ENCODE measurements at places on chromosomes 11 and 22.

DNA sequence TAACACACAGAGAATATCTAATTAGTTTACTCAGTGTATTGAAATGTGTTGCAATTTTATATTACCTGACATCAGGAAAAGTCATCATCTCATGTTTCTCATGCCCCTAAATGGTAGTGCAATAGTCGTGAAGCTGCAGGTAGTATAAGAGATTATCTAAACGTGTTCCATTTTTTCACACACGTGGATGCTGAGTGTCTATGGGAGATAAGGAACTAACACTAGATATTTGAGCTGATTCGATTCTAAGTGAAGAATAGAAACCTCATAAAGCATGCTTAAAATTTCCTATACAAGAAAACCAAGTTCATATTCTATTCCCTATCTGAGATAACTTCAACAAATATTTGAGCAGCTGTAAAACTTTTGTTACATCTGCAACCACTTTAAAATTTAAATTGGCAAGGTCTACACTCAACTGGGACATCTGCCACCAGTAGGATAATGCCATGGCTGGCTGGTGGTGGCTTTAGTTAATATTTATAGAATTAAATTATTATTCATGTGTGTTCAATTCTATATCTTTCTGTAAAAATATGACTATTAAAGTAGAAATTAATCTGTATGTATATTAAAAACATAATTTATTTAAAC lies 388.8 kb downstream of the LUZP2 start:
- no peaks in the 10 kb centered on the region for H3K27me3 ChIP-seq
- H3K27ac ChIP-seq: no peak overlapping the region
- H3K4me1 ChIP-seq: no peaks in the 10 kb centered on the region
- no peak for DNase-seq
- H3K4me3 ChIP-seq: no peak overlapping the region

DNA sequence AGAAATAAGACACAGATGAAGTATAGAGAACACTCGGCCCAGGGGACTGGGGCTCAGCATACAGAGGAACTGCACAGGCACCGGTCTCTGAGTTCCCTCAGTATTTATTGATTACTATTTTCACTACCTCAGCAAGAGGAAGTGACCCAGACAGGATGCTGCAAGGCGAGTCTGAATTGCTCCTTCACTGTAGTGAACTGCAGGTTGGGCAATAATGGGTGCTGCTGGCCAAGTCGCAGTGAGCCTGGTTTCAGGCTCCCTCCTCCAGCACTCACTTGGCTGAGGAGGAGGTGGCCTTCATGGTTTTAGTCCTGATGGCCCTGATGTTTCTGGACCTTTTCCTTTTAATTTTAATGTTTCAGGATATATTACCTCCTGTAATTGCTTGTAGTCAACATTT lies 10.4 kb downstream of the OR52K2 start:
- H3K36me3 ChIP-seq: no peaks in the 10 kb centered on the region

- no peaks in the 10 kb centered on the region for H3K4me1 ChIP-seq
- H3K4me3 ChIP-seq: no peak overlapping the region
- no peak overlapping the region for H3K27ac ChIP-seq
- DNase-seq: no peak
- peaks cover 16% of the 10 kb centered on the region for H3K27me3 ChIP-seq
- H3K36me3 ChIP-seq: no peaks in the 10 kb centered on the region
Measured at GRCh38 chr11:72570893-72571661, 103.1 kb downstream of the PDE2A start.

DNA sequence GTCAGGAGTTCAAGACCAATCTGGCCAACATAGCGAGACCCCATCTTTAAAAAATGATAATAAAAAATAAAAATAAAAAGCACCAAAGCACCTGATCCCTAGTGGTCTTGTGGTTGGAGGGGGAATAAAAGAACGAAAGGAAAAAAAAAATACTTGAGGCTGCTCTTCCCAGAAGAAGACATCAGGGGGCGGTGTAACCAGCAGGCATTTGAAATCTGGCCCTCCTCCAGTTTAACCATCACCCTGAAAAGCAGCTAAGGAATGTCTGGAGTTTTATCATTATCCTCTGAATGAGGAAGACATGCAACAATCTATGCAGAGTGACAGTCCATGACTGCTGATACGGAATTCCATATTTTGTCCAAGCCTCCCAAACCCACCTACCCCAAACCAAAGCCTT lies 5.6 kb upstream of the KCTD17 start:
- no peak overlapping the region for H3K27ac ChIP-seq
- H3K36me3 ChIP-seq: no peaks in the 10 kb centered on the region
- H3K4me3 ChIP-seq: no peak overlapping the region
- H3K27me3 ChIP-seq: no peaks in the 10 kb centered on the region
- H3K4me1 ChIP-seq: peaks cover 9% of the 10 kb centered on the region

GRCh38 chr11:114194702-114195101 lies 101.5 kb upstream of the NNMT start:
- no peak for DNase-seq
- no peak overlapping the region for H3K27ac ChIP-seq
- H3K36me3 ChIP-seq: no peaks in the 10 kb centered on the region
- H3K4me3 ChIP-seq: no peak overlapping the region

DNA sequence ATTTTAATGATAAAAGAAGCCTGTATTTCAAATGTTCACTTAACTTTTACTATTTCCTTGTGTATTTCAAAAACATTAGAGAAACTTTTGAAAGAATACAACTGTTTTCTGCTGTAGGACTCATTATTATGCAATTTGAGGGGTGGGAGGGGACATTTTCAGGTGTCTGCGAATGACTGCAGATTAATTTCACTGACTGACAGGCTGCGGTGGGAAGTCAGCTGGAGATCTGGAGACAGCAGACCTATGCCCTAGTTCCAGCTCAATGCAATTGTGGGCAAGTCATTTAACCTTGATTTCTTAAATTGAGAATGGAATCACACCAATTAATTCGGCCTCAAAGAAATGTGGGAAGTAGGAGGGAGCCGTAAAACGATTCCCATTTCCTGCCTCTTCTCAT lies 128.7 kb downstream of the ARL14EP start:
- H3K27ac ChIP-seq: no peak overlapping the region
- H3K27me3 ChIP-seq: no peaks in the 10 kb centered on the region
- H3K4me1 ChIP-seq: no peaks in the 10 kb centered on the region
- H3K36me3 ChIP-seq: no peaks in the 10 kb centered on the region

DNA sequence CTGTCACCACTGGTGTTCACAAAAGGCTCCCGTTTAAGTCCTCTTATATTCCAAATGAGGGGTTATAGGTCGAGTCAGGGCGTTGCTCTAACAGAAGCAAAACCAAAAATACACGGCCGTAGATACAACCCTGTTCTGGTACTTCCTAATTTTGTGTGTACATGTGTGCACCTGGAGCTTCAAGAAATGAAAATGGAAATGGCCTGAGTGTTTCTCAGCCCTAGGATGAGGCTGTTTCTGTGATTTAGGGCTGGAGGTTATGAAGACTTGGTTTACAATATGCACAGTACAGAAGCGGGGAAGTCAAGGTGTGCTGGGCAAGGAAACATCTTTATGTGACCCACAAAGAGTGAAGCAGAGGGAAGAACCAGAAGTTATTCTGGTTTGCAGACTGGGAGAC lies 110.4 kb upstream of the OR4B1 start:
- DNase-seq: peak; percentile 69
- H3K36me3 ChIP-seq: no peaks in the 10 kb centered on the region
- no peaks in the 10 kb centered on the region for H3K27me3 ChIP-seq
- peak overlapping the region; percentile 78 for H3K27ac ChIP-seq

DNA sequence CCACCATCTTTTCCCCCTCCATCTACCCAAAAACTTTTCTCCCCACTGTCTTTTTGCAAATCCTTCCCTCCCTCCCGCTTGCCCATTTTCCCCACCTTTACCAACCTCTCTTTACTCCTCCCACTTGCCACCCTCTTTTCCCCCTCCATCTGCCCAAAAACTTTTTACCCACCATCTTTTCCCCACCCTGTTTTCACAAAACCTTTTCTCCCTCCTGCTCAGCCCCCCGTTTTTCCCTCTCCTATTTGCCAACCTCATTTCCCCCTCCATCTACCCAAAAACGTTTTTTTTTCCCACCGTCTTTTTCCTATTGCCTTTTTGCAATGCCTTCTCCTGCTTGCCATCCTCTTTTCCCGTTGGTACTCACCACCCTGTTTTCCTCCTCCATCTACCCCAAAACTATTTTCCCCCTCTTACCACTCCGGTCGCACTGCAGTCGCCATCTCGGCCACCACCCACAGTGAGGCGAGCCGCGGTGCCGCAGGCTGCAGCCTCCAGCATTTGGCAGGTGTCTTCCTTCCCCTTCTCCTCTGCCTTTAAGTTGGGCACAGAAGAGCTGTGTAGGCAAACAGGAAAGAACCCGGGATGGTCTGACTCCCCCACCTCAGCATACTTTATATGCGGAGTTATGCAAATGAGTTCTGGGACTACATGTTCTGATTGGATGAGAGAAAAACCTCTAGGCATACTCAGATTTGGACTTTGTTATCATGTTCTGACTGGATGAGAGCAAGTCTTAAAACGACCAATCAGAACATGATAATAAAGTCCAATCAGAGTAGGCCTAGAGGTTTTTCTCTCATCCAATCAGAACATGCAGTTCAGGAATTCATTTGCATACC lies 121.2 kb upstream of the VPREB1 start:
- peaks cover 13% of the 10 kb centered on the region for H3K4me1 ChIP-seq
- DNase-seq: no peak
- no peaks in the 10 kb centered on the region for H3K27me3 ChIP-seq
- H3K27ac ChIP-seq: no peak overlapping the region

All from B cell (primary cell).